Activated naive CD4-positive, alpha-beta T cell treated with anti-CD3 and anti-CD28 coated beads, Interleukin-2, amount 10 ng/mL, durations not matched to agents 7 days and 5 days (primary cell): ENCODE measurements at places on chromosomes 16 and 17.

DNA sequence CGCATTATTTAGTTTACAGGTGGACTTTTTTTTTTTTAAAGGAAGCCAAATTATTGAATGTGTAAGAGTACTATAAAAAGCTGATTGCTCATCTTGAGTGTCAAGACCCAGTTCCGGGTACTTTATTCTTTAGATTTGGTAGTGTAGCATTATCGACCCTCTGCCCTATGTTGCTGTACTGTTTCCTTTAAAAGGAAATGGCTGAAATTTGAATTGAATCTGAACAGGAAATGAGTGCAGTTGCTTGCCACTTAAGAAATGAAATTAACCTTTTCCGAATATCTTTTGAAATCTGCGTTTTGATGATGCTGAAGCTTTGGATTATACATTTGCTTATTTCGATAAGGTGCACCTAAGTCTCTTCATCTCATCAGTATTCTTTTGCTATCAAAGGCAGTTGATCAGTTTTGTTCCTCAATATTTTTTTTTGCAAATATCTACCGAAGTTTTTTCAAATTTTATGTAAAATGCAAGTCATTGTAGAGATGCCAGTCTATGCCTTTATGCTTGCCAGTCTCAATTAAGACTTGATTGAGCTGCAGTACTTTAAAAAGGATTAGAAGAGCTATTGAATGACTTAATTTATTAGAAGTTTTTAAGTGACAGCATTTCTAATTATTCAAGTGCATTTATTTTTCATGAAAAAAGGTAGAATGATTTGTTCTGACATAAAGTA is 1.8 kb downstream of the GGNBP2 start:
- no peak for DNase-seq

- DNase-seq = peak; percentile 71
Observed at GRCh38 chr17:76191896-76192295, 48.4 kb downstream of the RNF157 start.

- DNase-seq = no peak
Observed at GRCh38 chr16:62068747-62069146, 32.5 kb upstream of the CDH8 start.

DNA sequence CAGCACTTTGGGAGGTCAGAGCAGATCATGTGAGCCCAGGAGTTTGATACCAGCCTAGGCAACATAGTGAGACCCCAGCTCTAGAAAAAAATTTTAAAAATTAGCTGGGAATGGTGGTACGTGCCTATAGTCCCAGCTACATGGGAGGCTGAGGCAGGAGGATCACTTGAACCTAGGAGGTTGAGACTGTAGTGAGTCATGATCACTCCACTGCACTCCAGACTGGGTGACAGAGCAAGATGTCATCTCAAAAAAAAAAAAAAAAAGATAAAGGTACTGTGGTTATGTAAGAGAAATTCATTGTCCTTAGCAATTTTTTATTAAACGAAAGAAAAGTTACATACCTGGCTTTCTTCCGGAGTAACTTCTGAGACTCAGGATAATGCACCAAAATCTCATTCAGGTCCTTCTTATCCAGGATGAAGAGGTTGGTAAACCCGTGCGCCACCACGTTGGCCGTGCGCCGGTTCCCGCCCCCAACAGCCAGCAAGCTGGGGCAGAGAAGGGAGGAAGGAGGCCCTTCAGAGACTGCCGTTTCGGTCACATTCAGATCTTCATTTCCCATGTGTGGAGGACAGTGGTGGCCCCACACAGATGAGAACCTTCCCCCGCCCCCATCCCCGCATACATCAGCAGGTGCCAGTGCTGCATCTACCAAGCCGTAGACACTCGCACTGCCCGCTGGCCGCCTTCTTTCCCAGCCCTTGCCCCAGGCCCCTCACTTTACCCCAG is 73.7 kb downstream of the CNGB1 start:
- no peak for DNase-seq

DNA sequence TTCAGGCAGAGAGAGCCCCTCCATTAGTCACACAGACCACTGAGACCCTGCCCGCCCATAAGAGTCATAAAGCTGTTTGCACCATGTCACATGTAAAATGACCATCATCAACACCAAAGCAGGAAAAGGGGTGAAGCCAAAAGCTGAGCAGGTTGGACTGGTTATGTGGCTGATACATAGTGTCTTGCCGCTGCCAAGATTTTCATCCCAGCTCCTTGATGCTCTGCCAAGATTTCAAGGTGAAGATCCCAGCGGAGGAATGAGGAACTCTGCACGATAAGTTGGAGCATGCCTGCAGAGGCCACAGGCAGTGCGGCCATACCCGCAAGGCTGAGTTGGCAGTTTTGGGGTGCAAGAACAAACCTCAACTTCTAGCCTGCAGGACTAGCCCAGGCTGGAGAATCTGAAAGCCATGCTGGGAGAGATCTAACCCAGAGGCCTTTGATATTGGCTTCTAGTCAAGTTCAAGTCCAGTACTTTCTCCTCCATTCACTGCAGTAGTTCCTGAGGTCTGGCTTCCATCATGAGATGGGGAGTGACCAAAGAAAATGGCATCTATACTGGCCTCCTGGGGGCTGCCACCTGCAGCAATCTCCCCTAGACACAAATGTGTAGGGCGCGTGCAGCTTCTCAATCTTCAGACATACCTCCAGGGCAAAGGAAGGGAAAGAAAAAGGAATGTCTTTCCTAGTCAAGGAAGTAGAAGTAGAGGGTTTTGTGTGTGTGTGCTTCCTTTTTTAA is 79.7 kb upstream of the NOL11 start:
- DNase-seq = no peak

DNA sequence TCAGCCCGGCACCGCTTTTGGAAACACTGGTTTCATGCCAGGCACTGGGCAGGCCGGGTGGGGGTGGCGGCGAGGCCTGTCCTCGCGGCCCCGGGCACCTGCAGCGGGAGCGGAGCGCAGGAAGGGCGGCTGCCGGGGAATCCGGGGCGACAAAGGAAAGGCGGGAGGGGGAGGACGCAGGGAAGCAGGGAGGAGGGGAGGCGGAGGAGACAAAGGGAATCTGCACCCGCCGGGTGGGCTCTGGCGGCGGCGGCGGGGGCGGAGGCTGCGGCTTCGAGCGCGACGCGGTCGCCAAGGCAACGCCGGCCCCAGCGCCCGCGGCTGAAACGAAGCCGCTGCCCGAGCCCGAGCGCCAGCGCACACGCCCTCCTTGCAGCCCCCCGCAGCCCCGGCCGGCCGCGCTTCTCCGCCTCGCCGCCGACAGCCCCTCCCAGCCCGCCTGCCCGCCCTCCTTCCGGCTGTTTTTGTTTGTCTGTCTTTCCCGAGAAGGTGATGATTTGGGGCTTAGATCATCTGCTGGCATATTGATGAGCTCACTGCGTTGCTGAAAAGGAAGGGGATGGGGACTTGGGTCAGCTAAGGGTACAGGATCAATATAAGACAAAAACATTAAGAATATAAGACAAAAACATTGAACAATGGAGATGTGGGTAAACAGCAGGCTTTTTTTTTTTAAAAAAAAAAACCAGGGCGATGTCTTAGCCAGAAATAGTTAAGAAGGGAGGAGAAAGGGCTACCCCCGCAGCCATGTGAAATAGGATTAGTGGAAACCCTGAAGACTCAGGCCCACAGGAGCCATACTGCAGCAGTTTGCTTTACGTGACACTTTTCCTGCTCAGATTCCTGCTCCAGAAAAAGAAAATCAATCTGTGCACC is 32.7 kb downstream of the CDK5R1 start:
- peak; percentile 85 for DNase-seq

DNA sequence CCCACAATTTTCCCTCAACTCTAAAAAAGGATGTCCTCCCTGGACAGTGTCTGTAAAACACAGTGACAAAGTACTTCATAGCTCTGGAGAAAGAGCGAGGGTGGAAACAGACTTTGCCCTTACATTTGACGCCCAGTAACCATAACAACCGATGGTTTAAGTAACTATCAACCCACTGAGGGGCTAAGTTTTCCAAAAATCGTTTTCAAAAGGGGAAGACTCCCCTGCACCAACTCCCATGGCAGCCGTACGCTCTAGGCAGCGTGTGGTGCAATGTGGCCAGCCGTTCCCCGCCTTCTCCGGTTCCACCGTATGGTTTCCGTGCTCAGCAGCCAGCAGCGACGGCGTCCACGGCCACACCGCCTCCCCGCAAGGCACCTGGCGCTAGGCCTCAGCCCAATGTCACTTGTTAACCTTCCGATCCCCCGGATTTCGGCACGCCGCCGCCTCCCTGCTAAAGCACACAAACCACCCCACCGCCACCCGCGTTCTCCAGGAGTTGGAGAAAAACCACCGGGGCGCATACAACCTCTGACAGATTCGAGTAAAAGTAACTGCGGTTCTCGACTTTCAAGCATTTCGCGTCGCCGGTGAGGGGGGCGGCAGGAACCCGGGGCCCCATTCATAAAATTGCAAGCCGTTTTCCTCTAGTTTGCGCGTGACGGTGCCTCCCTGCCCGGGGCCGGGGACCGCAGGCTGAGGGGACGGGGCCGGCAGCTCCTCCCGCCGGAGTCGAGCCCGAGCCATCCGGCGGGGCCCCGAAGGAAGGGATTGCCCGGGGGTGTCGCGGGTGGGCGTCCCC is 661 bp downstream of the TEX2 start:
- DNase-seq = peak; percentile 77

DNA sequence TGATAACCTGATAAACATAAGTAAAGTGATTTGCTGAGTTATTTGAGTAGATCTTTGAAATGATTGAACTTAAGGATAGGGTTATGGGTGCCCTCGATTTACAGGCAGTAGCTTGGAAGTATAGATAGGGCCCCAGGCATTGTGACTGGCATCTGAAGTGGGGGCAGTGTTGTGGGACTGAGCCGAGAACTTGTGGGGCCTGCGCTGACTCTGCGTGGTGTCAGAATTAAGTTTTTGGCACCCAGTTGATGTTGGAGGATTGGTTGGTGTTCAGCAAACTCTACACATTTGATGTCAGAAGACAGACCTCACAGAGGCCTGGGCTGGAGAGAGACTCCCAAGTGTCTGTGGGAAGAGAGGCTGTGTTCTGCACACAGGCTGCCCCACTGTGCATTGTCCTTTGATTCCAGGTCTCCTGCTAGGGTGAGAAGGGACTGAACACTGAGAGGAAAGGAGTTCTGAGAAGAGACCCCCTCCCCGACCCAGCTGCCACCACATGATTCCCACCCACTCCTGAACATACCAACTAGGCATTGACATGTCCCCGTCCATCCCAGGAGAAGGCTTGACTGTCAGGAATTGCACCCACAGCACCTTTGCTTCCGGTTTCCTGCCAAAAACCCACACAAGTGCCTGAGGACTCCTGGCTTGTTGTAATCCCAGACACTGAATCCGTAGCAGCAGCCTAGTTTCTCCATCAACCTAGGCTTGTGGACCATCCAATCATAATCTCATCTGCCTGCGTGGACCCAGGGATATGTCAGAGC is 4.5 kb downstream of the ZNF267 start:
- no peak for DNase-seq

GRCh38 chr17:27486741-27487140 is 30.5 kb downstream of the KSR1 start:
- DNase-seq = no peak

GRCh38 chr17:19306160-19307111 is 56.1 kb downstream of the B9D1 start:
- DNase-seq = peak; percentile 65

- no peak for DNase-seq
Observed at GRCh38 chr17:6536053-6536452, 20.3 kb downstream of the PITPNM3 start.

DNA sequence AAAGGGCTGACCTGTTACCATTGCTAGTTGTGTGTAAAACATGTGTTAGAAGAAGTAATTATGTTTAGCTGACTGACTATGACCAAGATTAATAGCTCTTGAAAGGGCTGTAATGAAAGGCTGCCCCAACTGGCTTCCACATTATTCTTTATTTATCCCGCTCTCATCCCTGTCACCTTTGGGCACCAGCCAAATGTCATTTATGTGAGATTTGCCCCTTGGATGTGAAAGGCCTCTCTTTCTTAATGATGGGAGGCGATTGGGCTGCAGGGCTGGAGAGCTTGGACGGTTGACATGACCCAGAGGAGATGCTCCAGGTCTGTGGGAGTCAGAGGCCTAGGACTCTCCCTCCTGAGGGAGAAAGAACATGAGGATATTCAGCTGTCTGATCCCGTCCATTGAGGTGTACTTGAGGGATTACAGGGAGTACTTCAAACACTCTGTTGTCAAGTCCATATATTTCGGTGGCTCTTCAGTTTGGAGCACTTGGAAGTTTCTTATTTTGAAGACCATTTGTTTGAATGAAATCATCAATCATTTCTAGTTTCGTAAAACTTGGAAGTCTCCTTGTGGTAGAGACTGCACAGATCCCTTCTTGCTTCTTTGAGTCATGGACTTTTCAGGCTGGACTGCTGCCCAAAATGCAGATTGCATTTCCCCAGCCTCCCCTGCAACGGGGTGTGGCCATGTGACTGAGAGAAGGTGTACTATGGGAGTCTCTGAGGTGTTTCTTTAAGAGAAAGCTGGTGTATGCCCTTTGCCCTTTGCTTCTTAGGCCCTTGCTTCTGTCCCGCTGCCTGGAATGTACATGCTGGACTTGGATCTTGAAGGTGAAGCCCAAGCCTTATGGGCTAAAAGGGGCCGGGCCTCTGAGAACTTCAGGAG is 51.3 kb downstream of the FTO start:
- DNase-seq = no peak

DNA sequence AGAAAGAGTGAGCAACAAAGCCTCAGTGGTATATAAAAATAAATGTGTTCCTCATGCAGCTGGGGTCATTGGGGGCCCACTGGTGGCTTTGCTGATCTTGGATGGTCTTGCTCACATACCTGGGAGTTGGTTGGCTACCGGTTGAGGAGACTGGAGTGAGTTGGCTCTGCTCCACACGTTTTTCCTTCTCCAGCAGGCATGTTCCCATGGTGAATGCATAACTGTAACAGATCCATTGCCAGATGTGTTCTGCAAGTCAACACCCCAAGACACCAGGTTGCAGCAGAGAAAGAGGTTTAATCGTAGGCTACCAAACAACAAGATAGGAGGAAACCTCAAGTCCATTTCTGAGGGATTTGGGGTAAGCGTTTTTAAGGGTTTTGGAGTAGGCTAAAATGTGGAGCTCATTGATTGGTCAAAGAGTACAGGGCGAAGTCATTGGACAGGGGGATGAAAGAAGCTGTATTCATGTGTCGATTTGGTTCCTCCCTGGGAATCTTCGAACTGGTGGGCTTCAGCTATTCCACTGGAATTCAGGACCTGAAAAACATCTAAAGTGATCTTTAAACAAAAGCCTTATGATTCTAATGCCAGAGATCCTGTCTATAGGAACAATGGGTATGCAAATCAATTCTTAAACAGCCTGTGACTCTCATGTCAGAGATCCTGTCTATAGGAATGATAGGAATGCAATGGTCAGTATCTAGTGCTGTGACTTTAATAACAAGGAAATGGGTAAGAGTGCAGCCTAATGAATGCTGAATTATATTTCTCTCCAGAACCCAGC is 467.5 kb upstream of the C16orf82 start:
- DNase-seq = no peak

- no peak for DNase-seq
Observed at GRCh38 chr17:70006159-70006558, 68.9 kb upstream of the KCNJ16 start.

GRCh38 chr16:27598220-27598619 is 48.3 kb downstream of the KATNIP start:
- no peak for DNase-seq

GRCh38 chr16:3179651-3180050 is 8.4 kb upstream of the OR1F1 start:
- DNase-seq = no peak
